ENCODE measurements at places on chromosomes 11 and 22.

DNA sequence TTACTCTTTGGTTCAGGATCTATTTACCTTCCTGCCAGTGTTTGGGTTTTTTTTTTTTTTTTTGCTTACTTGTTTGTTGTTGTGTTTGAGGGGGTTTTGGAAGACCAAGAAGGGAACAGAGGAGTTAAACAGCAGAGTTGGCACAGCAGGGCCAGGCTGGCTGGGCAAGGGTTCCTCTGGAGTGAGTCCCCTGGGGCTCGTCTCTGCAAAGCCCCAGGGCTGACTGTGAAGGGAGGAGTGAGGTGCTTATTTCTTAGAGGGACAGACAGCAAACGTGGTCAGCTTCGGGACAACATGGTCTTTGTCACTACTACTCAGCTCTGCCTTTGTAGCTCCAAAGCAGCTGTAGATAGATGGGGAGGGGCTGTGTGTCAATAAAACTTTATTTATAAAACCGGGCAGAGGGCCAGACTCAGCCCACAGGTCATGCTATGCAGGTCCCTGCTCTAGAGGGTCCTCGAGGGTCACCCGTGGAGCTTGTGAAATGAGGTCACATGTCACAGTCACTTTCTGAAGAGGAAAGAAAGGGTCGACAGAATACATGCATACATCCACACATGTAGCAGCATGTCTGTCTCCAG is 1404.7 kb downstream of the BRD1 start:
- H3K27me3 ChIP-seq = peaks cover 5% of the 10 kb centered on the region
- no peak overlapping the region for H3K27ac ChIP-seq
- no peaks in the 10 kb centered on the region for H3K4me1 ChIP-seq
- H3K36me3 ChIP-seq = no peaks in the 10 kb centered on the region

- H3K4me1 ChIP-seq = peaks cover 25% of the 10 kb centered on the region
- H3K36me3 ChIP-seq = peaks cover 6% of the 10 kb centered on the region
- H3K27me3 ChIP-seq = no peaks in the 10 kb centered on the region
- H3K4me3 ChIP-seq = no peak overlapping the region
These were observed 112.0 kb upstream of the MTNR1B start for GRCh38 chr11:92857407-92857806.

GRCh38 chr22:48902983-48903650 is 924.6 kb downstream of the BRD1 start:
- DNase-seq = no peak
- H3K36me3 ChIP-seq = no peaks in the 10 kb centered on the region
- no peaks in the 10 kb centered on the region for H3K27me3 ChIP-seq
- H3K4me3 ChIP-seq = no peak overlapping the region

GRCh38 chr11:2320568-2321310 is 18.9 kb downstream of the TSPAN32 start:
- no peak overlapping the region for H3K4me3 ChIP-seq
- H3K4me1 ChIP-seq = no peaks in the 10 kb centered on the region
- peaks cover 13% of the 10 kb centered on the region for H3K27me3 ChIP-seq

GRCh38 chr11:41612415-41612814 is 153.0 kb upstream of the LRRC4C start:
- DNase-seq = no peak
- H3K27ac ChIP-seq = no peak overlapping the region
- H3K4me1 ChIP-seq = no peaks in the 10 kb centered on the region
- no peak overlapping the region for H3K4me3 ChIP-seq
- H3K36me3 ChIP-seq = peaks cover 4% of the 10 kb centered on the region

DNA sequence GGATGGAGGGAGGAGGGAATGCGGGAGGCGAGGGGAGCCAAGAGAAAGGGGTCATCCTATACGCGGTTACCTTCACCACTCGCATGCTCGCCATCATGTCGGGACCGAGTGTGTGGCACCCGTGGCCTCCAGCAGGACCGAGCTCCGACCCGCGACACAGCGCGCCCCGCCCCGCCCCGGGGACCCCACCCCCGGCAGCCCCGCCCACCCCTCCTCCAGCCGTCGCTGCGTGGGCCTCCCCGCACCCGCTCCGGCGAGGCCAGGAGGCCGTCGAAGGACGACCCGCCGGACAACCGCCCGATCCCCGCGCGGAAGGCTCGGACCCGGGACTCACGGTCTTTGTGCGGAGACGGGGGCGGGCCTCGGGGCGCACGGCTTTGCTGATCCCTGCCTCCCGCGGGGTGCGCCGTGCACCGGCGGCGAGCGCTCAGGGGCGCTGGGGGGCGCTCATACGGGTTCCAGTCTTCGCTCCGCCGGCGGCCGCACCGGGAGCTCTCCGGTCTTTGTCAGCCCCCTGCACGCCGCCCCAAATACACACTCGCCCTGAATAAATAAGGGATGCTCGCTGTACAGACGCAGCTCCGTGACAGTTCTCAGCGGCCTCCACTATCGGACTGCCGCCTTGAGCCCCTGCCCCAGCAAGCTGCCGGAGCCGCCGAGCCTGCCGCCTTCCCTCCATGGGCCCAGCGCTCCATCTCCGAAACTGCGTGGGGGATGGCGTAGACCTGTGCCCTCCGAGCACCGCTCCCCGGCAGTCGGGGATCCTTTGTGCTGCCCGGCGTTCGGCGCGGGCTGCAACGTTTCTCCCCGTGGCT is at the start of gene UBE2L6:
UBE2L6 (minus strand) TSS at position 158 of the 815 bp plus-strand sequence; CDS start at position 97, 61 bp downstream.
- no peaks in the 10 kb centered on the region for H3K36me3 ChIP-seq
- DNase-seq = peak; percentile 57
- H3K27me3 ChIP-seq = no peaks in the 10 kb centered on the region
- H3K27ac ChIP-seq = peak within 1 kb of the TSS; percentile 99

DNA sequence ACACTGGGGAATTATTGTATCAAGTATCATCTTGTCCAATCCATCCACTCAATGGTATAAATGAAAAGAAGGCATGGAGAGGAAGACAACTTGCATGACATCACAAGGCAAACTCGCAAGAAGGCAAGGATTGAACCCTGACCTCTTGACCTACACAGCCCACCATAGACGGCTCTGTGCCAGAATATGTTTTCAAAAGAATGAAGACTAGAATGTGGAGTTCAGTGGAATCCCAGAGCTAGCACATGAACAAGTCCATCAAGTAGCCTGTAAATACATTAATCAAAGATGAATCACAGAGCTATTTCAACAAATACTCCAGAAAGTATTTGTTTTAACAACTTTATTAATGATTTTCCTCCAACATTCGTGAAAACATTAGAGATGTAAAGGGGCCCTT is 189.7 kb downstream of the GUCY1A2 start:
- no peak overlapping the region for H3K4me3 ChIP-seq
- no peaks in the 10 kb centered on the region for H3K36me3 ChIP-seq
- H3K27me3 ChIP-seq = no peaks in the 10 kb centered on the region
- H3K4me1 ChIP-seq = no peaks in the 10 kb centered on the region
- H3K27ac ChIP-seq = no peak overlapping the region
- no peak for DNase-seq

DNA sequence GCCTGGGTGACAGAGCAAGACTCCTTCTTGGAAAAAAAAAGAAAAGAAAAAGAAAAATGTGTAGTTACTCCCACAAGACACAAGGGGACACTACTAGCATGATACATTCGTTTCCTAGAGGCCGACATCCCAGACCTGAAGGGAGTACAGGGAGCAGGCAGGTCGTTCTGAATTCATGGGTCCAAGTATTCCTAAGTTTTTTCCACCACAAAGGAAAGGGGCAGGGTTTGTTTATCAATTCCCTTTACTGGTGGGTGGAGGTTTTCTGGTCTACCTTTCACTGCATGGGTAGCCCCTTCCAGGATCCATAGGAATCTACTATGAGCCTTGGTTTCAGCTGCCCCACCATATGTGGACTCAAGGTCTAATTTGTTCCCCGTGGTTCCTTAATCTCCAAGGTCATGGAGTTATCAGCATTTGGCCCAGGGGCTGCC is 11.8 kb downstream of the TIGD3 start:
- no peak for DNase-seq
- H3K4me1 ChIP-seq = no peaks in the 10 kb centered on the region
- H3K27ac ChIP-seq = no peak overlapping the region
- peaks cover 2% of the 10 kb centered on the region for H3K27me3 ChIP-seq
- no peak overlapping the region for H3K4me3 ChIP-seq
- H3K36me3 ChIP-seq = no peaks in the 10 kb centered on the region

- H3K27ac ChIP-seq = no peak overlapping the region
- no peak for DNase-seq
- H3K36me3 ChIP-seq = no peaks in the 10 kb centered on the region
- peaks cover 5% of the 10 kb centered on the region for H3K4me1 ChIP-seq
- H3K4me3 ChIP-seq = no peak overlapping the region
These were observed 3.5 kb upstream of the POU2F3 start for GRCh38 chr11:120236169-120237107.

GRCh38 chr22:50696799-50697561 is 24.4 kb downstream of the SHANK3 start:
- no peaks in the 10 kb centered on the region for H3K36me3 ChIP-seq
- peak; percentile 44 for DNase-seq
- no peaks in the 10 kb centered on the region for H3K27me3 ChIP-seq
- peak overlapping the region; percentile 78 for H3K4me3 ChIP-seq

- no peak for DNase-seq
- no peaks in the 10 kb centered on the region for H3K36me3 ChIP-seq
- H3K27me3 ChIP-seq = no peaks in the 10 kb centered on the region
These were observed 693.7 kb upstream of the CCDC179 start for GRCh38 chr11:23554002-23554401.

- no peak overlapping the region for H3K4me3 ChIP-seq
- no peaks in the 10 kb centered on the region for H3K4me1 ChIP-seq
- H3K36me3 ChIP-seq = no peaks in the 10 kb centered on the region
- H3K27me3 ChIP-seq = no peaks in the 10 kb centered on the region
- no peak for DNase-seq
These were observed 23.8 kb downstream of the ART5 start for GRCh38 chr11:3617990-3618389.

- DNase-seq = peak; percentile 84
- H3K4me1 ChIP-seq = peaks cover 3% of the 10 kb centered on the region
- H3K27ac ChIP-seq = no peak overlapping the region
- H3K4me3 ChIP-seq = peak overlapping the region; percentile 49
- no peaks in the 10 kb centered on the region for H3K36me3 ChIP-seq
These were observed 5.5 kb upstream of the NFAM1 start for GRCh38 chr22:42437488-42438292.

GRCh38 chr11:70415642-70416395 is 17.5 kb downstream of the CTTN start:
- H3K36me3 ChIP-seq = peaks cover 19% of the 10 kb centered on the region
- no peaks in the 10 kb centered on the region for H3K4me1 ChIP-seq
- no peak for DNase-seq
- no peaks in the 10 kb centered on the region for H3K27me3 ChIP-seq

DNA sequence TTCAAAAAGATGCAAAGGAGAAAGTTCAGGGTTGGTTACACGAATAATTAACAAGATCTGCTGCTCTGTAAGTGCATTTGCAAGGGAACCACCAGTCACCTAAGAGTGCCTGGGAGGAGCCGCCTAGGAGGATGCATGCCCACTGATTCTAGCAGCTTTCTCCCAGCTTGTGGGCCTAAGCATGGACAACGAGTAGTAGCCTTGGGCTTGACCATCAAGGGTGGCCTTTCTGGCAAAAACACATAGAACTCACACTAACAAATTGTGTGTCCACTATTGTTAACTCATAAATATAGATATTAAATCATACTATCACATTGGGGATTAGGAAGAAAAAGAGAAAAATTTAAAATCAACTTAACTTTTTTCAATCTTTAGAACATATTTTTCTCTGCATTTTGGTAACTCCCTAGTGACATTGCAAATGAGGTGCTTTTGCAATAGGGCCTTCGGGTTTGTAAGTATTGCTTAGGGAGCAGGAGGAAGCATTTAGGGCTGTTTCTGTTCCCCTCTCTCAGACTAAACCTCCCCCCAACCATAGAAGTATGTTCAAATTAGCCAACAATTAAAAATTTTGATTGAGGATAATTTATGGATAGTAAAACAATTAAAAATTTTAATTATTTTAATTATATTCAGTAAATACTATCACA is 57.3 kb upstream of the CEP295 start:
- no peak for DNase-seq
- H3K27ac ChIP-seq = no peak overlapping the region
- H3K27me3 ChIP-seq = no peaks in the 10 kb centered on the region

- peaks cover 6% of the 10 kb centered on the region for H3K36me3 ChIP-seq
- H3K4me3 ChIP-seq = peak overlapping the region; percentile 99
- no peaks in the 10 kb centered on the region for H3K27me3 ChIP-seq
- H3K4me1 ChIP-seq = peaks cover 41% of the 10 kb centered on the region
- DNase-seq = no peak
These were observed 813 bp upstream of the BTBD10 start for GRCh38 chr11:13463779-13464290.

- H3K27me3 ChIP-seq = no peaks in the 10 kb centered on the region
- no peak for DNase-seq
These were observed 448.0 kb downstream of the LUZP2 start for GRCh38 chr11:24944891-24945290.

GRCh38 chr11:27296497-27296896 is 66.5 kb downstream of the CCDC34 start:
- no peaks in the 10 kb centered on the region for H3K27me3 ChIP-seq
- peaks cover 7% of the 10 kb centered on the region for H3K36me3 ChIP-seq
- H3K4me3 ChIP-seq = no peak overlapping the region
- no peak for DNase-seq
- no peak overlapping the region for H3K27ac ChIP-seq

GRCh38 chr11:89177691-89178231 is at the start of gene TYR:
Gene TYR (plus strand): TSS chr11:89177875. CDS start chr11:89177954, 79 bp downstream.
- no peaks in the 10 kb centered on the region for H3K36me3 ChIP-seq
- H3K4me3 ChIP-seq = no peak within 1 kb of the TSS
- H3K4me1 ChIP-seq = peaks cover 8% of the 10 kb centered on the region

DNA sequence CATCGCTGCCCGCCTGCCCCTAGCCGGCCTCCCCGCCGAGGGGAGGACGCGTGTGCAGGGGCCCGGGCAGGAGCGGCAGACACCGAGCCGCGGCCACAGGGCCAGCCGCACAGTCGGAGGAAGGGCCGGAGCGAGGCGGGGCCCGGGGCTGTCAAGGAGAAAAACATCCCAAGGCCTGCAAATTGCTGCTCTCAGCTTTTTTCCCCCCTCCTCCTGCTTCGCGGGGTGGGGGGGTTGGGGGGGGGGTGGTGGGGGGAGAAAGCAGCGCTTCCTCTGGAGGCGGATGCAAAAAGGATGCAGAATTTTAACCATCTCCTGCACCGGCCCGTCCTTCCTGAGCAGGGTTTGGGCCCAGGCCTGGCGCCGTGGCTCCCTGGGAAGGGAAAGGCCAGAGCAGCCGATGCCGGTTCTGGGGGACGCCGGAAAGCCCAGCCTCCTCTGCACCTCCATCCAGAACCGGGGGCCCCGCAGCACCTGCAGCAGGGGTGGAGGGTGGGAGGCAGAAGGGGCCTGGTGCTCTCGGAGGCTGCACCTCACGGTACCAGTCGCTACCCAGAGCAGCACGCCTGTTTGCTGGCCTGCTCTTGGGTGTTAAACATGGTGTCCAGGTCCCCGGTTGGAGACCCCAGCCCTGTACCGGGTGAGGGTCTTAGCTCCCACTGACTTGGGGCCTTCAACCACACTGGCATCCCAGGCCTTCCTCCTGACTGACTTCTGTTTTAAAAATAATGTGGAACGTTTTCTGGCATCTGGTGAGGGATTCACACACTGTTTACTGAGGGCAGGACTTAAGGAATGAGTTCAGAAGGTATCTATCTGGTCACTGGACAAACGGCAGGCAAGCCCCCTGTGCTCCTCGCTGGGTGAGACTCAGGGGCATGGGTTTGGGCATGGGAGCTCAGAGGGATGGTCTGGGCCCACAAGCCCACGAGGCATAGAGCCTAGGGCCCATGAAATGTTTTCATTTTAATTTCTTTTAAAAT is 77.4 kb upstream of the WNT7B start:
- H3K27ac ChIP-seq = no peak overlapping the region
- no peak overlapping the region for H3K4me3 ChIP-seq
- DNase-seq = no peak
- no peaks in the 10 kb centered on the region for H3K36me3 ChIP-seq

All from neural crest cell (in vitro differentiated cells).